HT-29 (cell line): ENCODE measurements at places on chromosomes 7 and 10. TPM values are rescaled to one million over a fixed set of nuclear protein-coding genes. Genes with fewer than 3 reads are reported as not detected.
A peak's percentile ranks its signal among the peaks of the same experiment; 100 is the strongest.

PLEKHS1 gene
- 0.55 TPM in 1 of 2 replicates, not detected in the other for total RNA-seq

DNA sequence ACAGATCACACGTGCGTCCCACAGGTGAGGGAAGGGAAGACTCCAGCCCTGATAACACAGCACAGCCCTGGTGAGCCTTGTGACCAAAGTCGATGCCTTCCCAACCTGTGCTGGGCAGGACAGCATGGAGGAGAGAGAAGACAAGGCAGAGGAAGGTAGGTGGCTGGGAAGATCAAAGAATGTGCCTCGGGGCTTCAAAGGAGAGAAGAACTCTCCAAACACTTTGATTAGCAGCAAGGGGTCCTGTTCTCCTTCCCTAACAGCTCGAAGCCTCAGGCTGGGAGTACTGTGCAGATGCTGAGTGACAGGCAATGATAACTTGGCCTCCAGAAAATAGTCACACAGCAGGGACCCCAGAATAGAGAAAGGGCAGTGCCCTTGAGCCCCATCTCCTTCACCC, 288.5 kb downstream of the TCERG1L start:
- DNase-seq: no peak

- DNase-seq: no peak
Observed at GRCh38 chr7:64795176-64795575, 948 bp downstream of the ZNF138 start.

GRCh38 chr7:26291699-26292538, at the start of gene SNX10:
TSS of gene SNX10 (plus strand) at chr7:26291862. CDS start at chr7:26346443, 54,581 bp downstream.
- DNase-seq: peak; percentile 42

DNA sequence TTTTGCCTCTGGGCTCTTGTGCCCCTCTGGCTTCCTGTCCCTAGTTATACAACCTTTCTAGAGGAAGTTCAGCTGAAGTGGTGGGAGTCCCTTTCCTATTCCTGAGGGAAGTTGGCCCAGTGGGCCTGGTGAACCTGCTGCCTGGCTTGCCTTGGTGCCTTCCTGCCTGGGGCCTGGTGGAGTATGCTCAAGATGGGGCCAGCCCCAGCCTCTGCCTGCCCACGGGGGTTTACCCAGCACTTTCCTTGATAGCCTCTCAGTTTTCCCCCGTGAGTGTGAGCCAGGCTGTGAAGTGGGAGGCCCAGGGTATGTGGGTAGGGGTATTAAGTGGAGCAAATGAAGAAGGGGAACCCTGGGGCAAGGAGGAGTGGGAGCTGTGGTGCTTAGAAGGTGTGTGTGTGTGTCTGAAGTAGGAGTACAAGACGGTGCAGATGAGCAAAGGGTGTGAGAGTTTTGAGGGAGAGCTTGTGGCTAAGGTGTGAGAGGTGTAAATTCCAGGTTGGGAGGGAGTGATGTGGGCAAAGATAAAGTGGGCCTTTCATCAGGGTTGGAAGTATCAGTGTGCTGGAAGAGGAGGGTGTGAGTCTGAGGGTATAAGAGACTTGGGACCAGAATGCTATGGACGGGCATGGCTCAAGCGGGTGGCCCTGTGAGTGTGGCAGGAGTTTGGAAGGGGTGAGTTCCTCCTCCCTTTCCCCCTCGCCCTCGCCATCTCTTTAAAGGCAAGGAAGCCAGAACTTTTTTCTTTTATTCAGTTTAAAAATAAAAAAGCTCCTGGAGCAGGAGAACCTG, 10.9 kb upstream of the PAX2 start:
- no peak for DNase-seq

DNA sequence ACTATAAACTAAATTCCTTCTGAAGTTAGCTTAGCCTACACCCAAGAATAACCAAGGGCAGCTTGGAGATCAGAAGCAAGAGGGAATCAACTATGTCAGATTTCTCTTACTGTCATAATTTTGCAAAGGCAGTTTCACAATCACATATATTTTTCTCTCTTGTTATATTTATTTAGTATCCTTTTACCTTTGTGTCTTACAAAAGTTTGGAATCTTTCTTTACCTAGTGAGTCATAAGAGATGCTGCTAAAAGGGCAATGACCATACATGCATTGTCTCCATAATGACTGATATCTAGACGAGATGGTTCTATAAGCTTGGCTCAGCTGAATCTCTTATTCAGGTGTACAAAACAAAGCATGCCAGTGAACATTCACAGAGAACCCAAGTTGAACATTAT, 61.1 kb downstream of the PPP1R17 start:
- no peak for DNase-seq
